Activated CD4-positive, alpha-beta T cell treated with anti-CD3 and anti-CD28 coated beads for 24 hours (primary cell): ENCODE measurements at places on chromosomes 12 and 14.
A peak's percentile ranks its signal among the peaks of the same experiment; 100 is the strongest.

- DNase-seq: no peak
Observed at GRCh38 chr14:78782551-78782950, 612.4 kb downstream of the NRXN3 start.

DNA sequence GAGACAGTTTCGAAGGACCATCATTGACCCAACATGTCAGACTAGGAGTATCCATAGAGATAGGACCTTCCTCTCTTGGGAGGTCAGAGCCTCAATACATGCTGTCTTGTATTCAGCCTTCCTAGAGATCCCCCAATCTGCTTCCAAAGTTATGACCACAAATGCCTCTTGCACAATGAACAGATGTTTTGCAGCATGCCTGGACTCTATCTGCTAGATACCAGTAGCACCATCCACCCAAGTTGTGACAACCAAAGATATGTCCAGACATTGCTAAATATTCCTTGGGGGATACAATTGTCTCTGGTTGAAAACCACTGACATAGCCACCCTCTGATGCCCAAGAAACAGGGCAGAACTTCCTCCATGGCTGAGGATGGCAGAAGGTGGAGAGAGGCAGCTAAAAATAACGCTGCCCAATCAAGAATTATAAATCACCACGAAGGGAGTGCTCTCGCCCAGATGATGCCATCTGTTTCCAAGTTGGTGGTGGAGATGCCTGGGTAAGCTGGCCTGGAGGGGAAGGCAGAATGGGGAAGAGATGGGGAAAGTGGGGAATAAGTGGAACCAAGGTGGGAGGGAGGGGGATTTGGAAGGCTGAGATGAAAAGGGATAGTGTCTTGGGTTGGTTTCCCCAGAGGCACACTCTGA is 42.9 kb upstream of the NOS1 start:
- no peak for DNase-seq

DNA sequence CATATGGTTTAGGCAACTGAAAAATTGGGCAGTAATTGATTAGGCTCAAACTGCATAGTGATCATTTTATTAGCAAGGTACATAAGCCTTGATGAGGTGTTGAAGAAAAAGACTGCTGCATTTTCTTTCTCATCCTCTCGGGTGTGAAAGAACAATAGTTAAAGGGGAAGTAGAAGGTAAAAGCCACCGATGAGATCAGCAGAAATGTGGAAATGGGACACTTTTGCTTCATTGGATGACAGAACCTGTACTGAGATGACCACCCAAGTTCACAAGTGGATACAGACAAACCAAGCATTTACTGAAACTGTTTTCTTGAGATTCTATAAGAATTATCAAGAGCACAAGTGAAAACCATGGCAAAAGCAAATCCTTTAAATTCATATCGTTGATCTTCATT is 184.0 kb downstream of the TMX1 start:
- no peak for DNase-seq

GRCh38 chr14:39739796-39740195 is 307.6 kb upstream of the FBXO33 start:
- DNase-seq: no peak

GRCh38 chr14:74135426-74135825 is 50.7 kb downstream of the LIN52 start:
- DNase-seq: no peak

GRCh38 chr14:58557242-58557641 is 80.5 kb upstream of the DACT1 start:
- DNase-seq: no peak

DNA sequence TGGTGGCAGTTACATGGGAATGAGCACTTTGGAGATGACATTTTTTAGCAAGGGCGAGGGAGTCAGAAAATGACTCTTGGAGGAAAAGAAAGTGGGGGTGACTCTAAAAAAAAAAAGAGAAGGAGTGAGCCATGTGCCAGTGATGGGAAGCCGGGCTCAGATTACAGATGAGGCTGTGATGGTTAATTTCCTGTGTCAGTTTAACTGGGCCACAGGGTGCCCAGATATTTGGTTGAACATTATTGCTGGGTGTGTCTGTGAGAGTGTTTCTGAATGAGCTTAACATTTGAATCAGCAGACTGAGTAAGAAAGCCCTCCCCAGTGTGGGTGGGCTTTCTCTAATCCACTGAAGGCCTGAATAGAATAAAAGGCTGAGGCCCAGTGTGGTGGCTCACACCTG is 26.8 kb upstream of the CCDC60 start:
- DNase-seq: no peak

DNA sequence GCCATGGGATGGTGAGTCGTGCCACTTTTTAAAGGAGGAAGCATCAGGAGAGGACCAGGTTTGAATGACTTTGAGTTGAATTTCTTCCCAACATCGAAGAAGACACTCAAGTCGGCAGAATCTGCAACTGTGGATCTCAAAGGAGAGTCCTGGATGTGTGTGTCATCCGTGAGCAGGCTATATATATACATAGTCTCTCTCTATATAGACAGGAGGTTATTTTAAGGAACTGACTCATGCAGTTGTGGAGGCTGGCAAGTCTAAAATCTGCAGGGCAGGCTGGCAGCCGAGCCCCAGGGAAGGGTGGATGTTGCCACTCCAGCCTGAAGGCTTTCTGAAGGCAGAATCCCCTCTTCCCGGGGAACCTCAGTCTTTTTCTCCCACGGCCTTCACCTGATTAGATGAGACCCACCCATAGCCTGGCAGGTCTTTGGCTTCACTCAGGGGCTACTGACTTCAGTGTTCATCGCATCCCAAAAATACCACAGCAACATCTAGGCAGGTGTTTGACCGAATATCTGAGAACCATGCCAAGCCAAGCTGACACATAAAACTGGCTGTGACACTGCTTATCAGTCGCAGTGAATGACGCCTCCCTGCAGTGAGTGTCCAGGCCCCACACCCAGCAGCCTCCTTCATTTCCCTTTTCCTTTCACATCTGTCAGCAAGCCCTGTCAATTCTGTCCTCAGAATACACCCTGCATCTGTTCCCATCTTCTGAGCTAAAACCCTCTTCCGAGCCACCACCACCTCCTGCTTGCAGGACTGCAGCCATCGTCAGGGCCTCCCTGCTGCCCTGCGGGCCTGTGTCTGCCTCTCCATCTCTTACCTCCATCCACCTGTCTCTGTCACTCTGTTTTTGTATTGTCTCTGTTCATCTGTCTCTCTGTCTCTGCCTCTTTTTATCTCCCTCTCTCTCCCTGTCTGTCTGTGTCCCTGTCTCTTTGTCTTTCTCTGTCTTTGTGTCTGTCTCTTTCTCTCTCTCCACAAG is 54.0 kb downstream of the ZNF664 start:
- DNase-seq: no peak

GRCh38 chr12:71010143-71010479 is 89.6 kb upstream of the PTPRR start:
- no peak for DNase-seq

DNA sequence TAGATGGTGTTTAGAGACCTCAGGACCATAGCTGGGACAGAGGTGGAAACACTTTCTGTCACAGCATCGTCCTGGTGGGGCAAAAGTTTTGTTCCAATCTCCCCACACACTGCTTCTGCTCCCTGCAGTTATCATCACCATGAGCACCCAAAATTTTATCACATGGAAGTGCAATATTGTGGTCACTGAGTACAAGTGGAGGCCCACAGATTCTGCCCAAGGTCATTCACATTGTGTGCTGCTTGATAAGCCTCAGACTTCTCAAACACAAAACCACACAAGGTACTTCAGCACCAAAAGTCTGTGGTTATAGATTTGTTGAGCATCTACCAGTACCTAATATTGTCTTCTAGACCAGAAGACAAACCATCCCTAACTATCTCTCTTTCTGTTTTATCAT is 554 bp upstream of the KRT77 start:
- DNase-seq: no peak

GRCh38 chr12:49019443-49020324 is 1.1 kb upstream of the PRKAG1 start:
- DNase-seq: peak; percentile 22

DNA sequence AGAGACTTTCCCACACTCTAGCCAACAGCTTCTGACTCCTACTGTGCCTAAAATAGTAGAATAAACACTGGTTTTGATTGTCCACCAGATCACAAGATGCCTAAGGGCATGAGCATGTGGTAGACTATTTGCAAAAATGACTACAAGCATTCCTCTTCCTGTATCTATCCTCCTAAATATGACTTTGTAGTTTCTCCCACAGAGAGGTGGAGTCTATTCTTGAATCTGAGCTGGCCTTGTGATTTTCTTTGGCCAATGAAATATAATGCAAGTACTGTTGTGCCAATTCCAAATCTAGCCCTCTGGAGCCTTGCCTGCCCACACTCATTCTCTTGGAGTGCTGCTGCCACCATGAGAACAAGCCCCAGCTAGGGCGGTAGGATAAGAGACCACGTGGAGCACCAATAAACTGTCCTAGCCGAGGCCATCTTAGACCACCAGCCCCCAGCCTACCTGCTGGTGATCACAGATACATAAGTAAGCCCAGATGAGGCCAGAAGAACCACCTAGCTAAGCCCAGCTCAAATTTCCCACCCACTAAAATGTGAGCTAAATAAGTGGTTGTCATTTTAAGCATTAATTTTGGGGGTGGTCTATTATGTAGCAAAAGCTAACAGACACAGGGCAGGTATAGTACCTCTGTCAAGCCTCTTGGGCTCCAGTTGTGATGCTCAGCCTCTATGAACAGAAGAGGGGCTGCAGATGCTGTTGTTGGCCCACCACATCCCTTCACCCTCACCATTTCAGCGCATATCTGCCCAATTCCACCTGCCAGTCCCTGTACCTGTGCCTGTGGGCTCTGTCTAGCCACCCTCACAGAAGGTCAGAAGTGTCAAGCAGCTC is 17.9 kb downstream of the ZFP36L1 start:
- no peak for DNase-seq

DNA sequence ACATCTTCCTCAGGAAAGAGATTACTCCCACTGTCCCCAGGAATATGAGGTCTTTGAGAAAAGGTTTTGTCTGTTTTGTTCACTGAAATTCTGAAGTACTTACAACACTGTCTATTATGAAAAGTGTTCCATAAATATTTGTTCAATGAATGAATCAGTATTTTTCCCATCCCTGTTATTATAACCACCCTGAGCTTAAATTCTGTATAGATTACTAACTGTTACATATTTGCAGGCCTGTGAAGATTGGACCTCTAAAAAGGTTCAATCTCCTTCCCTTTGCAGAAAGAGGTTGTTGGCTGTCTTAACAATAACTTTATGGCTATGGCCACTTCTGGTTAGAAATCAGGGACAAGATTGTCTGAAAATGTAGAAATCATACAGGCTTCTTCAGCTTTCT is 174.5 kb upstream of the NPAS3 start:
- DNase-seq: no peak

DNA sequence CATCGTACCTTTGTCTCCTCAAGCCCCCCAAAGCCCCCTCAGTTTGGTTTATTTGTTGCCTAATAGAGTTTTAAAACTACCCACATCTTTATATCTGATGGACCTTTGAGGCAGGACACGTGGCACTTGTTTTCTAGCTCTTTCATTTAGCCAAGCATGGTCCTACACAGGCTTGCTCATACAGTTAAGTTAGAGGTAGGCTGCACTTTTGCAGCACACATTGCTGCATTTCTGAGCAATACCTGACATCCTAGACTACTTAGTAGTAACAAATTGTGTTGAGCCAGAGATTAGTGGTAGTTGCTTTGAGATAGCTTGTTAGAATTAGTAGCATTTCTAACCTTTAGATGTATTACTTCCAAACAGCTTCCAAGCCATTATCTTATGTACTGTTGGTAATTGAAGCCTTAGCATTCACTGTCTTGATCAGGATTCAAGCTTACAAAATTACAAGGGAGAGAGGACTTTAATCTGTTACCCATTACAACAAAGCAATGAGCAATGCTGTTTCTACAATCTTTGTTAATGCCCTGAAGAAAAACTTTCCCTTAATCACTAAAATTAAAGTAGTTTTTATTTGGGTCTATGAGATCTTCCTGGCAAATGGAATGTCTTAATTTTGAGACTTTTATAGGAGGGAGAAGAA is 96.6 kb downstream of the WNK1 start:
- no peak for DNase-seq

GRCh38 chr12:89622115-89622514 is 86.5 kb downstream of the ATP2B1 start:
- no peak for DNase-seq

- no peak for DNase-seq
Observed at GRCh38 chr12:129614221-129614885, 289.5 kb downstream of the TMEM132D start.

DNA sequence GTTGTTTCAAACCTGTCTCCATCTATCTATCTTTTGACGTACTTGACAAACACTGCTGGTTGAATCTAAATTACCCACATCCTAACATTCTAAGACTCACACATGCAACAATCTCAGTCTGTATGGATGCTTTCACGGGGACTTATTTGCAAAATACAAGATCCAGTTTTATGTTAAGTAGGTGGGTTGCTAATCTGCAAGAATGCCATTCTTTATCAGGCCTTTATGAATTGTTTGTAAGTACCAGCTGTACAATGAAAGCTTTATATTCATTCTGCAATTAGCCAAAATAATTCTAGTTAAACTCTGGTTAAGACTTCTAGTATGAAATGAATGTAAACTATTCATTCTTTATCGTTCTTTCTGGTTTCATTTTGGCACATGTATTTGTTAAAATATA is 135.1 kb downstream of the NAV3 start:
- no peak for DNase-seq

GRCh38 chr12:132711080-132711843 is 620 bp downstream of the PGAM5 start:
- no peak for DNase-seq

- DNase-seq: no peak
Observed at GRCh38 chr12:126781593-126781992, 1485.4 kb upstream of the TMEM132C start.

DNA sequence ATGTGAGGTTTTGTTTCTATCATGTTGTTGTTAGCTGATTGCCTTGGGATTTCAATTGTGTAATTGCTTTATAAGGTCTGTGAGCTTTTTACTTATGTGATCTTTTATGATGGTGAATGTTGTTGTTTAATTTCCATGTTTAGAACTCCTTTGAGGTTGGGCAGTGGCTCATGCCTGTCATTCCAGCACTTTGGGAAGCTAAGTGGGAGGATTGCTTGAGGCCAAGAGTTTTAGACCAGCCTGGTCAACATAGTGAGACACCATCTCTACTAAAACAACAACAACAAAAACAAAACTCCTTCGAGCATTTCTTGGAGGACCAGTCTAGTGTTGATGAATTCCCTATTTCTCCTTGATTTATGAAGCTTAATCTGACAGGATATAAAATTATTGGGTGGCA is 102.1 kb upstream of the PMCH start:
- no peak for DNase-seq

DNA sequence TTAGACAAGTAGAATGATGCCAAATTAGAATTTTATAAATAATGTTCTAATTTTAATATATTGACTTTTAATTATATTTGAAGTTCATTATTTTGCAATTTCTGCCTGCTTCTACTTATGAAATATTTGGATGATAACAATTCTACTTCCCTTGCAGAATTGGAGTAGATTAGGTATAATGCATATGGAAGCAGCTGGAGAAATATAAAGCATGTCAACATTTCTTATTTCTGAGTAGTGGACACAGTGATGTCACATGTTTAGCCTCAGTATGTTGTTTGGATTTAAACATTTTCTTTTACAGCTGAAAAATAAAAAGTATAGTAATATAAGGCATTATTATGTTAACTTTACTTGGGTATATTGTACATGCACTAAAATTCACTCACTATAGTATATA is 344.2 kb upstream of the E2F7 start:
- DNase-seq: no peak
